ENCODE measurements at places on chromosomes 3 and 15.

- DNase-seq = no peak
Measured at GRCh38 chr3:55742022-55742831, 255.1 kb upstream of the WNT5A start.

- no peak for DNase-seq
Measured at GRCh38 chr3:45054196-45054857, 28.2 kb downstream of the CLEC3B start.

DNA sequence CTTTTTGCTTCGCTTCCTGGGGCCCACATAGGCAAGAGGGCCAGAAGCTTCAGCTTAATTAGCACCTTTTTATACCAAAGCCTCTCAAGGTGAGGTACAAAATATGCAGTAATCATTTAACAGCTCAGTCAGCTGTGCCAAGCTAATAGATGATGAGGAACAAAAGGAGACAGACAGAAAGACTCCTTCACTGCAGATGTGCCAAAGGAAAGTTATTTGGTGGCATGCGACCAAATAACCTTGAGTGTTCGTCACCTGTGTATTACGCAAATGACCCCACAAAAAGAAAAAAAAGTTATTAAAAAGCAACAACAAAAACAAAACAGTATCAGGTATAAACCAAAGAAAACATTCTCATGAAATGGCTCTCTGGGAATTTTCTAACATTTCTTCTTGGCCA is 325.8 kb upstream of the IGF1R start:
- DNase-seq = no peak

- no peak for DNase-seq
Measured at GRCh38 chr3:177465257-177465642, 268.0 kb upstream of the TBL1XR1 start.

GRCh38 chr15:91114301-91114700 is 14.2 kb downstream of the SV2B start:
- no peak for DNase-seq

- DNase-seq = no peak
Measured at GRCh38 chr3:191358929-191359328, 28.6 kb upstream of the UTS2B start.

DNA sequence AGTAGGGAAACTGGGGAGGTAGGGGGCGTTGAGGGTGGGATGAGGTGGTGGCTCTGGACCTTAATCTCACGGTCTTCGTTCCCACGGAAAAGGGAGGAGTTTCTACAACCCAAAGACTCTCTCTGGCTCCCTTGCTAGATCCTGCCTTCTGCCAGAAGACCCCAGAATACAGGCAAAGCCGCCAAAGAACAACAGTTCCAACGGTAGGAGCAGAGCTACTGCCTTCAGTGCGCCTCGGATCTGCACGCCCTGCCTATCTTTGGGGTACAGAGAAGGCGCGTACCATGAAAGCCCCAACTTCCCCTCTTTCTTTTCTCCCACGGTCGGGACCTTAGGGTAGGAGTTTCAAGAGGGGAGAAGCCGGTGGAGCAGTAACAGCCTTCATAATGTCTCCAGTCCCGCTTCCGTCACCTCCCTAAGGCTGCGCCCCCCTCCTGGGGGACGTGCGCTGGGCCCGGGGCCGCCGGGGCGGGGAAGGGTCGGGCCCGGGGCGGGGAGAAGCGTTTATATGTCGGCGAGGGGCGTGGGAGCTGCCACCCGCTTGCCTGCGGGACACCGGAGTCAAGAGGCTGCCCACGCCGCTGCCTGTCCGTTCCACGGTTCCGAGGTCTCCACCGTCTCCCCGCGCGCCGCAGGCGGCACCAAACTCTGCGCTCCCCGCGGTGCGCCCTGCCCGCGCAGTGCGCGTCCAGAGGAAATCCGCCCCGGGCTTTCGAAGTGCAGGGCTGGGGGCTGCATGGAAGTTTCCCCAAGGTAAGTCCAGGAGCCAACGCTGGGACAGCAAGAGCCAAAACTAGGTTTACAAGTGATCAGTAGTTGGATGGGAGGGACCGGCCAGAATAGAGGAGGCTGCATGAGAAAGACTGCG is at the start of gene COL6A6:
TSS of gene COL6A6 (plus strand) at position 533 of the 868 bp plus-strand sequence. CDS start 43,188 bp downstream, outside the sequence.
- DNase-seq = no peak

DNA sequence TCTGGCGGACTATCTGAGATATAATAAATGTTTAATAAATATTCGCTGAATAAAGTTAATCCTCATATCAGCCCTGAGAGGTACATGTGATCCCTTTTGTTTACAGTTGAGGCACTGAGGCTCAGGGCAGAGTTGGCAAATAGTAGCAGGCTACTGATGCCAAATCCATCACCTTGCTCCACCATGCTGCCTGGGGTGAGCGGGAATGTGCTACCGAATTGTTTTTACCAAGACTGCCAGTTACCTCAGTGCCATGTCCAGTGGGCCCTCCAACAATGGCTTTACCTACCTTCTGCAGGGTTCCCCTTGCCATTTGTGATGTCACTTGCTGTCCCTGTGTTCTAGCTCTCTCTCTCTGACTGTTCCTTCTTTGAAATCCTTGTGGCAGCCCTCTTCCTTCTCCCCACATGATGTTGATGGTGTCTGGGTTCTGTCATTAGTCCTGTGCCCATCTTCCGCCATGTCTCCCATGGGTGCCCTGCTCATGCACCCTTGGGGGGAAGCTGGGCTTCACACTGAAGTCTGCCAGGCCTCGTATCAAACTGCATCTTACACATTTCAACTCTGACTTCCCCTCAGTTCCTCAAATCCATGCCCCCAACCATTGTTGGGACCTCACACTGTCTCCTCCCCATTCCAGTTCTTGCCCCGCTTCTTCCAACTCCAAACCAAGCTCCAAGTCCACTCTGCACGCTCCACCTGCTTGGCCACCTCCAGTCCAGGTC is 35.4 kb downstream of the SLCO2A1 start:
- no peak for DNase-seq

- DNase-seq = no peak
Measured at GRCh38 chr3:178275793-178276192, 260.4 kb upstream of the KCNMB2 start.

DNA sequence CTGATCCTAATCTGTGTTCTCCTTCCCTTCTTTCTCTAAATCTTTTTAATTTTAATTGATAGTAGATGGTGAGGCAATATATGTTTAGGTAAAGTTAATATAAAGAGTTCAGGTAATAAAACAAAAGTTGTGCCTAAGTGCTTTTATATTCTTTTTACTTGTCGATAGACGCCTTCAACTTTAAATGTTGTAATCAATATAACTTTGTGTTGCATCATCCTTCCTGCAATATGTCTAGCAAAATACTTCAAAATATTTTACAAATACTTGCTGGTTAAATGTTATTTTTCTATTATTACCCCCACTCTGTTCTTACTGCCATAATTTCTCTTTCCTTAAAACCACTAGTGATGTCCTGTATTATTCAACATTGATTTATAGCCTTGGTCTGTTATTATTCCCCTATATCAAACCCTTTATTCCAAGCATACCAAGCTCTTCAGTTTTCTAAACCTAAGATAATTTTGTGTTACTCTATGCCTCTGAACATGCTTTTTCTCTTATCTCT is 92.4 kb downstream of the NAALADL2 start:
- no peak for DNase-seq

- no peak for DNase-seq
Measured at GRCh38 chr3:152676810-152677379, 158.0 kb upstream of the P2RY1 start.

DNA sequence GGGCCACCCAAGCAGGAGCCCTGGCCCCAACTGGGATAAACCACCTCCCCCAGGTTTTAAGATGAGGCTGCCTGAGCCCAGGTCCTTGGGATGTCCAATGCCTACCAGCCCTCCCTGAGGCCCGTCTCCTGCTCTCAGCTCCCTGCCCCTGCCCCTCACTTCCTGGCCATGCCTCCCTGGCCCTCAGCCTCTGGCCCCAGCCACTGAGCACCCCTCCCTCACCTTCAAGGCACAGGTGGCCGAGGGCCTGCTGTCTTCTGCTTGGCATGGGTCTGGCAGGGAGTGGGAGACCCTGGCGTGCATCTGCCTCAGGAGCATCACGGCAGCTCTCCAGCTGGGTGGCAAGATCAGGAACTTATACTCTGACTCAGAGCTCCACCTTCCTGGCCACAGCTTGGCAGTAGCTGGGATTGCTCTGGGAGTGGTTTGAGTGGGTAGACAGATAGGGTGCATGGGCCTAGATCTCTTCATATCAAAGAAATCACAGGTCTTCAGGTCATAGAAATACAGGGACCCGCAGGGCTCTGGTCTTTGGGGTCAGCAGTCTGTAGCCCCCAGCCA is at the start of gene PLA2G4E:
TSS of gene PLA2G4E (minus strand) at position 330 of the 561 bp plus-strand sequence. CDS start at position 318, 12 bp downstream.
- DNase-seq = no peak

- no peak for DNase-seq
Measured at GRCh38 chr3:161137260-161137659, 32.1 kb upstream of the B3GALNT1 start.

DNA sequence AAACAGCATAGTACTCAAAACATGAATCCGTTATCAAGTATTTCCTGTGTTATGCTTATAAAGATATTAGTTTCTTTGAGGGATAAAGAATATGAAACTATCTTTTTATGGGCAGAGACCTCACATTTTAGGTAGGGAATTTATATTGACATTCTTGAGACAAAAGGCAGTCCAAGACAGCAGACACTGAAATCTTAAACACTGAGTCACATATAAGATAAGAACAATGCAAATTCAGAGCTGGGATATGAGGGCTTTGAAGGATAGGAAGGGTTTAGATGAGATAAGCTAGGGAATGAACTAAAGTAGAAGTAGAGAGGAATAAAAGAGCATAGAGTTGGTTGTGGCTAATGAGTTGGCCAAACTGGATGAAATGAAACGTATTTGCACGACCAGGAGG is 58.4 kb downstream of the ASTE1 start:
- no peak for DNase-seq

GRCh38 chr15:66895794-66896453 is 169.5 kb upstream of the SMAD3 start:
- no peak for DNase-seq

DNA sequence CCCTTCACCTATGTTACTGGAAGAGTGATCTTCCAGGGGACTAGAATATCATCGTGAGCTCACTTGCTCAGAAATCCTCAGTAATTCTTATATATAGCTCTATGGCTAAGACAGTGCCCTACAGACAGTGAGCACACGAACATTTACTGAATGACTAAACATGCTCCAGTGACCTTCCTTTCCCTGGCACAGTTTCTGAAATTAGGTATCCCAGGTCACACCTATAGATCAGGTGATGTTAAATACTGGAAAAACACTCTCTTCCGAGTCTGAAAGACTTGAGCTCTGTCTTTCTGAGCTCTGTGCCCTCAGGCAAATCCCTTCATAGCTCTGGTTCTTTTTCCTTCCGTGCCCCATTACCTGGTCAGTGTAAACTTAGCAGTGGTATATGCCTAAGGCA is 239.4 kb upstream of the LRIG1 start:
- DNase-seq = no peak

GRCh38 chr3:152615681-152616080 is 219.2 kb upstream of the P2RY1 start:
- DNase-seq = no peak

- no peak for DNase-seq
Measured at GRCh38 chr3:192122832-192123594, 604.3 kb downstream of the FGF12 start.

- no peak for DNase-seq
Measured at GRCh38 chr15:39156646-39157250, 424.1 kb upstream of the THBS1 start.

DNA sequence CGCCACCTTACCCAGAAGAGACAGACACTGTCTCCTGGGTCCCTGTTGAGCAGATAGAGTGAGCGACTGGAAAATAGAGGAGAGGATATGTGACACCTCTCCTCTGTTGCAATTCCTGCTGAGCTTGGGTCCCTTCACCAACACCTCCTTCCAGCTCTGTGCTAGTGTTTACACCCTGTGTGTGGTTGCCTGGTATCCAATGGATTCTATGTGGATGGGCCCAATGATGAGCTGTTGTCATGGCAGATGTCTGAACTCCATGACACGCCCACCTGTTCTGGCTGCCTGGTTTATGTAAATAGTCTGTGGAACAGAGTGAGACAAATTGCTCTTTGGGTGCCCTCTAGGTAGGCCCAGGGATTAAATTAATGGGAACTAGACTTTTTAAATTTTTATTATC is 23.7 kb downstream of the RBM5 start:
- DNase-seq = no peak

- no peak for DNase-seq
Measured at GRCh38 chr3:13379201-13379830, 40.8 kb downstream of the NUP210 start.

- DNase-seq = no peak
Measured at GRCh38 chr3:49248840-49249227, 28.2 kb downstream of the C3orf62 start.

- no peak for DNase-seq
Measured at GRCh38 chr15:70362350-70362749, 264.6 kb upstream of the TLE3 start.

GRCh38 chr3:5020242-5020722 is 41.0 kb downstream of the BHLHE40 start:
- no peak for DNase-seq

GRCh38 chr3:70815817-70816216 is 503.4 kb upstream of the MDFIC2 start:
- DNase-seq = no peak

- no peak for DNase-seq
Measured at GRCh38 chr3:115062412-115062956, 84.6 kb downstream of the ZBTB20 start.

GRCh38 chr3:133574260-133574881 is 885 bp downstream of the CDV3 start:
- peak; percentile 92 for DNase-seq

DNA sequence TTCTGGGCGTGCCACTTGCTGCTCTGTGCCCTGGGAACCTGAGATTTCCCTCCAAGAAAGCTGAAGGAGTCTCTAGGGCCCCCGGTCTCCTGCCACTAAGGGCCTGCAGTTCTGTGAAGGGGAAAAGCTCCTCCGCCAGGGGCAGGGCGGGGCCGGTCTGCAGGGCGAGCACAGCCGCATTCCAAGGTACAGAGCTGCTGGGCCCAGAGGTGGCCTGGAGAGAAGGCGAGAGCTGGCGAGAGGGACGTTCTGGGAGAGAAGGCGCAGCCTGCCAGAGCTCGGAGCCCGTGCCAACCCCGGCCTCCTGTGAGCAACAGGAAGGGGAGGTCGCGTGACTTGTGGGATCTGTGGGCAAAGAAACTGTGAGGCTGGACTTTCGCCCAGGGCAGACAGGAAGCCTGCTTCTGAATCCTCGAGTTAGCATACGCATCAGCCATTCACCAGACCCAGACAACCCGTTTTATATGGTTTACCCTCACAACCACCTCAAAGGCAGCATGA is 500.4 kb downstream of the SHQ1 start:
- DNase-seq = peak; percentile 40

GRCh38 chr15:89822026-89822425 is 7.4 kb upstream of the ANPEP start:
- DNase-seq = no peak

DNA sequence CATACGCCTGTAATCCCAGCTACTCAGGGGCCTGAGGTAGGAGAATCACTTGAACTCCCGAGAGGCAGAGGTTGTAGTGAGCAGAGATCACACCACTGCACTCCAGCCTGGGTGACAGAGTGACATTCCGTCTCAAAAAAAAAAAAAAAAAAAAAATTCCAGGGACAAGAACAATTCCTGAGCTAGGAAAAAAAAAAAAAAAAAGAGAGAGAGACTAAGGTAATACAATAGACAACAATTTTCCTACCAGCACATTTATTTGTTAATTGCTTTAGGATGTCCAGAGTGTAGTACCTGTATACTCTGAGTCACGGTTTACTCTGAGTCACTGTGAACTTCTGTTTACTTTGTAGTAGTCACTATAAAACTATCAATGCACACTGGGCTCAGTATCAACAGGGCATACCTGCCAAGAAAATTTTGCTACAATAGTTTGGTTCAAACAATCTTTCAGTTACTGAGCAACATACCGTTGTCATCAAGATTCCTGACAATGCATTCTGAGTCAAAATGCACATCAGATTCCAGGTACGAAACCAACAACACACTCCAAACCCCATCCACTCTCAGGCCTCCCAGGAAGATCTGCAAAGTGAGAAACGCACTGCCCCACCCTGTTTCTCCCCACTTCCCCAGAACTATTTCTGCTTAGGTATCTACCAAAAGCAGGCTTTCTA is 28.3 kb downstream of the IGF2BP2 start:
- no peak for DNase-seq

Measured in hematopoietic multipotent progenitor cell treated with erythropoietin and hydrocortisone succinate and interleukin-3 and kit ligand, for 17 days (in vitro differentiated cells).